ENCODE measurements at places on chromosomes 5 and 9.
A peak's percentile ranks its signal among the peaks of the same experiment; 100 is the strongest.

DNA sequence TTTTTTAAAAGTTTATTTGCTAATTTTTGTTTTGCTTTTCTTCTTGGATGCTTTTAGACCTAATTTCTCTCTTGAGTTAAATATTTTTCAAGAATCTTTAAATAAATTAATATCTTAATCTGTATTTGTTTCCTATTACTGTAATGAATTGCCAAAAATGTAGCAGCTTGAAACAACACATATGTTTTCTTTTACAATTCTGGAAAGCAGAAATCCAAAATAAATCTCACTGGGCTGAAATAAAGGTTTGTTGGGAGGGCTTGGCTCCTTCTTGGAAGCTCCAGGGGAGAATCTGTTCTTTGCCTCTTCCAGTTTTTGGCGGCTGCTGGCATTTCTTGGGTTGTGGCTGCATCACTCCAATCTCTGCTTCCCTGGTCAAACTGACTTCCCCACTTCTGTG, 658.1 kb upstream of the ARRDC3 start:
- no peak for DNase-seq

DNA sequence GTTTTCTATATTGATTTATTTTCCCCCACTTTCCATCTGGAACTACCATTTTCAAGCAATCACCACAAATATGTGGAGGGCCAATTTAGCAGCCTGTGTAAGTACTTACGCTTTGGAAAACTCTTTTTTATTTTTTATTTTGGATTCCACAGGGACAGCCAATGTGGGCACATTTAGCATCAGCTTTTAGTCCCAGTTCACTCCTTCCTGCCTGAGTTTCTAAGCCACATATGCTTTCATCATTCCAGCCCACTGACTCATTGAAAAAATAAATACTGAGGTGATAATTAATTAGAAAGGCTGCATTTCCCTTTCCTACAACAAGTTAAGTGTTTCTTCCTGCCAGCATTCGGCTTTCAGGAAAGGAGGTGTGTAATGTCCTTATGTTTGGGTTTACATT, 76.8 kb downstream of the TMEM167A start:
- DNase-seq = no peak

DNA sequence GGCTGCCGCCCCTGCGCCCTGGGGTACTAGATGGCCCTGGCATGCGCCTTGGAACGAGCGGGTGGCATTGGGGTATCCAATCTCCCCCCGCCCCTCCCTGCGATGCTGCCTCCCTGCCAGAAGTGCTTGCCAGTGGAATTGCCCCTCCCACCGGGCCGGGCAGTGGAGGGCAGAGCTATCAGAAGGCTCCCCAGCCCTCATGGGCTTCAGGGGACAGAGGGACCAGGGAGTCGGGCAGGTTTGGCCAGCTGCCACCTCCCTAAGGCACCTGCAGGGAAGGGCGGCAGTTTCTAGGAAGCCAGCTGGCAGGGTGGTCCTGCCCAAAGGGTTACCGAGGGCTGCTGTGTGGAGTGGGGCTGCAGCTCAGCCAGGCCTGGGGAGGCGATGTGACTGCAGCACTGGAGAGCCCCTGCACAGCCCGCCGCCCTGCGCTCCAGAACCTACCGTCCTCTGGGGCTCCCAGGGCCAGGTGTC, 52.8 kb upstream of the EGFL7 start:
- peak; percentile 67 for DNase-seq

DNA sequence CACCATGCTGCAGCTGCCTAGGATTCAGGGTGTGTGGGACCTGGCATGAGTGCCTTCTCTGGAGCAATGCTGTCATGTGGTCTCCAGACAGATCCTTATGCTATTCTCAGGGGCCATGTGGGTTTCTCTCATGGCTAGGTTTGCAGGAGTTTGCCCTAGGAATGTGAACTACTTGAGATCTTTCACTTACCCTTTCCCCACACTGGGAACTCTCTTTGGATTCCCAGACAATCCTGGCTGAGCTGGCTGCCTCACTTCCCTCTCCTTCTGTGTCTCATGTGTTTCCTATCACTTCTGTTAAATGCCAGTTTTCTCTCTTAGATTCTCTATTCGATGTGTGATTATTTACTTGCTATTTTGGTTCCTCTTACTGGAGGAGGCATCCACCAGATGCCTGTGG, 270.2 kb upstream of the RASA1 start:
- no peak for DNase-seq

- DNase-seq = no peak
These were observed 72.5 kb upstream of the NMUR2 start for GRCh38 chr5:152477536-152477935.

GRCh38 chr5:169980418-169981053, at the start of gene INSYN2B:
Gene INSYN2B, minus strand, starts transcription at chr5:169980495. Its CDS starts 96,597 bp downstream, at chr5:169883898.
- DNase-seq = peak; percentile 66

GRCh38 chr5:169273451-169273850, 27.5 kb downstream of the SLIT3 start:
- DNase-seq = no peak

DNA sequence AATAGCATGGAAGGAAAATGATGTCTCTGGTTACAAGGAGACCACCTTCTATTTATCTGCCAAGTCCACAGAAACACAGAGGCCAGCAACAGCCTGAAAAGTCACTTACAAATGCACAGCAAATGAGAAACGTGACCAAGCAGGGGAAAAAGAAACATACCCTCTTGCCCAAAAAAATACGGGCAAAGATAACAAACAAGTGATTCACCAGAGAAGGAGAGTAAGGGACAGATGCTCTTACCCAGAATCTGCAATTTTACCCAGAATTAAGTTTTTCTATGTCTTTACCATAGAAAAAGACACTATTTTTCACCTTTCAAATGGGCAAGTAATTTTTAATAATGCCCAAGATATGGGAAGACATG, 28.1 kb downstream of the CAMSAP1 start:
- DNase-seq = no peak

DNA sequence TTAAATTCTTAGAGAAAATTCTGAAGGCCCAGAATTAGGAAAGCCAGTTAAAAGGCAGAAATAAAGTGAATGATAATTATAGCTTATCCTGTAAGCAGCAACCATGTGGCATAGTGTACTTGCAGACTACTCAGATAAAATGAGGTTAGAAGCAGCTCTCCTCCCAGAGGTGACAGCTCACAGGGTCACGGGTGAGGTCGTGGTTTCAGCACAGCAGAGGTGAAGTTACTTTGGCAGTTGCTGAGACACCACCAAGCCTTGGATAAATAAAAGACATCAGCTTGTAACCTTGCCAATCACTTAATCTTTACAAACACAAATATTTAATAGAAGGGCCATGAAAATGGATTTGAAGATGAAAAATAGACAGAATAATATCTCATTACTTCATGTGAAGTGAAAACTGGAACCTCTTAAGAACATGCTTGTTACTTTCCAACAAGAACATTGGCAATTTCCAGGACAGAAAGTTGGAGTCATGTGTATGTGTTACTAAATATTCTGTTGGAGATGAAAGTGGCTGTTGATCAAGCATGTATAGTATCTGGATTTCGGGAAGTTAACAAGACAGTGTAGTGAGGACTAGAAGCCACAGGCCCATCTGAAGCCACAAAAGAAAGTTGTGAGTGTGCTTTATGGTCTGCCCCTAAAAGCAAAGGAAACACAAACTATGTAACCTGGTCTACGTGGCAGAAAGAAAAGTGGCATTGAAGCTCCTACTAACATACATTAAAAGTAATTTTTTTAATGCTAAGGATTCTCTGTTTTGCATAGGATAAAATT, 134.4 kb downstream of the ERCC6L2 start:
- no peak for DNase-seq

- no peak for DNase-seq
These were observed 161.1 kb downstream of the COL23A1 start for GRCh38 chr5:178429156-178429468.

DNA sequence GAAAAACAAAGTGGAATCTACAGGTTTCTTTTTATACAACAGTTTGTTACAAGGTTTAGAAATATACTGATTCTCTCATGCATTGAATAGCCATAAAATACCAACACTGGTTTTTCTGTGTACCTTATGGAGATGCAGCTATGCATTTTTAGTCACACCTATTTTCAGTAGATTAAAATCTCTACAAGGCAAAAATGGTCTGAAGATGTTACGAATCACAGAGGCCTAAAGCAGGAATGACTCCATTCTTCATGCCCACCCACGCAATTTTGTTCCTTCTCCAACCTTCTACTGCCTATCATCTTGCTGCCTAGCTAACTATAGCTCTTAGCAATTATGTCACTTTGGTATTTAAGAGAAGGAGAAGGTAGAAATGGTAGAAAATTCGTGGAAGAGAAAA, 9.9 kb downstream of the PLK2 start:
- DNase-seq = no peak

GRCh38 chr9:112493393-112494137, 6.9 kb downstream of the KIAA1958 start:
- no peak for DNase-seq

- DNase-seq = no peak
These were observed 212.3 kb downstream of the TRIM36 start for GRCh38 chr5:114957384-114957783.

DNA sequence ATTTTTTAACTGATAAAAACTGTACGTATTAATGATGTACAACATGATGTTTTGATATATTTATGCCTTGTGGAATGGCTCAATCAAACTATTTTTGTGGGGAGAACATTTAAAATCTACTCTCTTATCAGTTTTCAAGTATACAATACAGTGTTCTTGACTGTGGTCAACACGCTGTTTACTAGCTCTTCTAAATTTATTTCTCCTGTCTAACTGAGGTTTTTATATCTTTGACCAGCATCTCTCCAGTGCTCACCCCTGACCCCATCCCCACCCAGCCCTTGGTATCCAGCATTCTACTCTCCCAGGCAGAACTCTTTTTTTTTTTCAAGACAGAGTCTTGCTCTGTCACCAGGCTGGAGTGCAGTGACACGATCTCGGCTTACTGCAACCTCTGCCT, 169.6 kb upstream of the SNX2 start:
- no peak for DNase-seq

DNA sequence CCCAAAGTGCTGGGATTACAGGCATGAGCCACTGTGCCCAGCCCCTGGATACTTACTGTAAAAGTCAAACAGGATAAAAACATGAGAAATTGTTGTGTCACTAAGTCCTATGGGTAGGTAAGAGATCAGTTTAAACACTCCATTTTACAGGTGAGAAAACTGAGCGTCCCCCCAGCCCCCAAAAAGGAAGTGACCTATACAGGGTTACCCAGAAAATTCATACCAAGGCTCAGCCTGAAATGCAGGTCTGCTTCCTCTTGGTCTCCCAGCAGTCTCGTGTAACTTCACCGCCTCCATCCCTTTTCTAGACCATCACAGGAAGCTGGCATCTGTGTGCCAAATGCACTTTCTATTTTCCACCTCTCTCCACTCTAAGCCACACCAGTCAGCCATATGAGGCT, 57.2 kb downstream of the TMOD1 start:
- no peak for DNase-seq

DNA sequence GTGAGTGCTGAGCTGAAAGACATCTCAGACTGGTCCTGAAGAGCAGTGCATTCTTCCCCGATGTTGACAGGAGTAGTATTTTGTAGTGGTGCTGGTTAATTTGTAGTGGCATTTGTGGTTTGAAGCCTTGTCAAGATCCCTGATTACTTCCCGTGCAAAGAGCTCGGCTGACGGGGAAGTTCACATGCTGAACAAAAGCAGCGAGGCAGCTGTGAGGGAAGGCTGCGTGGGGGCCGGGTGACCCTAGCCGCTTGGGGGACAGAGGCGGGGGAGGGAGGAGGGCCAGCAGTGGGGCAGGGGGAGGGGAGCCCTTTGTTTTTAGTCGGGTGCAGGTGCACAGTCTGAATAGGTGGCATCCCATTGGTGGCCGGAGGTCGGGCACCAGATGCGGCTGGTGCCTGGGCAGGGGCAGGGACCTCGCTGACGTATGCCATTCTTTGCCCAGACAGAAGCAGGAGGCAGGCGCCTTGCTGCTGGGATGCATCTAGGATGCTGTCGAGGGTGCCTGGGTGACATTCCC, 64.7 kb downstream of the CRB2 start:
- DNase-seq = no peak

DNA sequence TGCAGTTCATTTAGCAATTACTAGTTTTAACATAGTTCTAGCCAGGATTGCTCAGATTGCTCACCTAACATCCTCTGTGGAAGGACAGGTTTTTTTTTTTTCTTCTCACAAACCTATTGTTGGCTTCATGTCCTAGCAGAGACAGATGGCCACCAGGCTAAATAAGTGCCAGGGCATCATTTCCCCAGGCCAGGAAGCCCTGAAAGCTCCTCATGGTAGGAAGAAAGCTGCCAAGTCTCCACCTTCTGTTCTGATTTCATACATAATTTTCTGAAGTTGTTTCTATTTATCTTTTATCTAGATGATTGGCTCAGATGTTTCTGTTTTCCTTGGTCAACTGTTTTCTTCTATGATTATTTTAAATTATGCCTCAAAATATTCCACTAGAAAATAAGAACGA, 31.0 kb downstream of the EFCAB9 start:
- no peak for DNase-seq

DNA sequence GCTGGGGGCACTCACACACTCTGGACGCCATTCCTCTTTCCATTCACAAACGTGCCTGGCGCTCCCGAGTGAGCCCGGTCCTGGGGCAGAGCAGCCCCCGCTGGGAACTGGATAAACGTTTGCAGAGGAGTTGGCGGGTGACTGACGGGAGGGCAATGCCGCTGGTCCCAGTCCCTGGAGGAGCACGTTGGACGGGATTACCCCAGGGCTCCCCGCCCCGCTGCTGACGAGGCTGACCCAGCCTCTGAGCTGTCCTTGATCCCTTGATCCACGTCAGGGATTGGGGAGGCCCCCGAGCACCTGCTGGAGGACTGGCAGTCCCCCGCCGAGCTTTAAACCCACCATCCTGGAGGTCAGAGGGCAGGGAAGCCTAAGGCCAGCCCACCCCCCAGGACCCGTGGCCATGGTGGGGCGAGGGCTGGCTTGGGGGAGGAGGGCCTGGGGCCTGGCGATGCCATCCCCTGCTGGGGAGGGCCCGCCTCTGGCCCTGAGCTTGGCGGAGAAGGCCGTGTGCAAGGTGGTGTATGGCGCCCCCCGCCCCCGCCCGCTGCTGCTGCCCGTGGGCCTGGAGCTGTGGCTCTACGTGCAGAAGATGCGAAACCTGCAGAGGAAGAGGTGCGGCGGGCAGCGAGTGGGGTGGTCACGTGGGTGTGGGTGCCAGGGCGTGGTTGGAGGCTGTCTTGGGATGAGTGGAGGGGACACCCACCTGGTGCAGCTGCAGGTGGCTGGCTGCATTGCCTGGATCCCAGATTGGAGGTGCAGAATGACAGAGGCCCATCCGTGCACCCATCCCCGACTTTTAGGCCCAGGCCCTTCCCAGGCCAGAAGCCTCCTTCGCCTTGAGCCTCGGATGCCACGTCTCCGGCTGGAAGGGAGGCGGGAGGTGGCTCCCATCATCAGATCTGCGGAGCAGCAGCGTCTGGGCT, 4.5 kb downstream of the GPSM1 start:
- DNase-seq = no peak

DNA sequence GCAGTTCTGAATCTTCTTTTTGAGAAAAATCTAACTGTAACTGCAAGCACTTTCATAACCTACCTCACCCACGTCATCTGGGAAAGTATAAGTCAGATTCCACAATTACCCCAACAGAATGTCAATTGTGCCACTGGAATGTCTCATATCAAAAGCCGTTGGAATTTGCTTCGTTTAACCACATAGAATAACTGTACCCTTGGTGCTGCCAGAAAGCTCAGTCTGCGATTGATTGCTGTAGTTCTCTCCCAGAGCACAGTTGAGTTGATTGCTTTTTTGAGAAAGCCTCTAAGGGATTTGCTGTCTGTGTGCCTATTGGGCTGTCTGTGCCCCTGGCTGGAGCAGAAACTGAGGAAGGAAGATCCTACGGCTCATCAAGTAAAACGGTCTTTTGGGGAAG, 583.6 kb downstream of the TMEM38B start:
- no peak for DNase-seq

- peak; percentile 92 for DNase-seq
These were observed 173.8 kb upstream of the DAP start for GRCh38 chr5:10934783-10935355.
